ENCODE measurements at places on chromosomes 1 and 21.

DNA sequence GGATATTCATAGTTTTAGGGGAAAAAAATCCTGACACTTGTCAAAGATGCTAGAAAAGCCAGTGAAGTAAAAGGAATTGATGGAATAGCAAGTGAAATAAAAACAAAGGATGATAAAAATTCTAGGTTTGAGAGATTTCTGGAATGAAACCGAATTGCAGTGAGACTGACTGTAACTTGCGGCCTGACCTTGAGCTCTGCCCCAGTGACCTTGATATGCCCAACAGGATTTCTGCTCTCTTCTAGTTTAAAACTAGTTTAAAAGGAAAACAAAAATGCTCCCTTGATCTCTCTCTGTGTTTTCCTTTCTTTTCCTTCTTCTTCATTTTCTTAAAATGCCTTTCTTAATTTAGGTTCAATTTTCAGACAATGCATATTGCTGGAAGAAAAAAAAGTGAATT is 54.9 kb upstream of the IFI44L start:
- no peak for DNase-seq

DNA sequence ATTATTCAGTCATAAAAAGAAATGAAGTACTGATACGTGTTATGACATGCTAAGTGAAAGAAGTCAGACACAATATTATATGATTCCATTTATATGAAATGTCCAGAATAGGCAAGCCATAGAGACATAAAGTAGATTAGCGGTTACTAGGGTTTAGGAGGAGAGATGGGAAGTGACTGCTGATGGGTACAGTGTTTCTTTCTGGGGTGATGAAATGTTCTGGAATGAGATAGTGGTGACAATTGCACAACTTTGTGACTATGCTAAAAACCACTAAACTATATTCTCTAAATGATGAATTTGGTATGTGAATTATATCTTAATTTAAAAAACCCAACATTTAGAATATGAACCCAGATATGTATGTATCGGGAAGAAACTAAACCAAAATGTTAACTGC is 27.6 kb downstream of the IPP start:
- no peak for DNase-seq

DNA sequence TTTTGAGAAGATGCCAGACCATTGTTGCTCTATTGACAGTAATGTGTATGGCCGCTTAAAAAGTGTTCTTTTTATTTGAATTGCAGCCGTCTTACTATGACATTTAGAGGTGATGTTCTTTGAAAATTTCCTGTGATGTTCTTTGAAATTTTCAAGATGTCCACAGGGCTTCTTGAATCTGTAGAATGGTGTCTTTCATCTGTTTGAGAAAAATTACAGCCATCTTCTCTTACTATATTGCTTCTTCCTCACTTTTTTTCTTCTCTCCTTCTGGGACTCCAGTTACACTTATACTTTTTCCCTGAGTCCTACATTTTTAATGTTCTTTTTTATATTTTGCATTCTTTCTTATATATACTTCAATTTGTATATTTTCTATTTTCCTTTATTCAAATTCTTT is 57.4 kb downstream of the DIP2A start:
- DNase-seq, result no peak

DNA sequence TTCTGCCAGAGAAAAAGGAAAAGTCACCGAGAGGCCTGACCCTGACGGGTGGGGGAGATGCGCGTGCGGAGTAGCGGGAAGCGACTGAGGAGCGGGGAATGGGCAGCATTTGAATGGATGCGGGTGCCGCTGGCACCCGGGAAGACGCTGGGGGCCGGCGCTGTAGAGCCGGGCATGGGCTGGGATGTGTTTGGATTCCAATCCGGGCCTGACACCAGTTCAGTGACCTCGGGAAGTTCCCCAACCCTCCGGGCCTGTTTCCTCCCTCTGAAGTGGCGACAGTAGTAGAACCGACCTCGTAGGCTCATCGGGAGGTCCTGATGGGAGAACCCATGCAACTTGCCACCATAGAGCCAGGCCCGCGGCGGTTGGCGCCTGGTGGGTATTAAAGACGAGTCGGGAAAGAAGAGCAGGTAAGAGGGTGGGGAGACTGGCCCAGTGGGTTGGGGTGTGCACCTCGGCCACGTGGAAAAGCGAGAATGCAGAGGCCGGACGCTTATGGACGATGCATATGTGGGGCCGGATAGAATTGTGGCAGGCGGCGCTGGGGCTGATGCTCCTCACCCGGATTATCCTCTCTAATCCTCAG is 642 bp upstream of the SLC16A1 start:
- DNase-seq, result no peak

GRCh38 chr1:231384696-231385415 is 37.2 kb downstream of the EGLN1 start:
- DNase-seq, result no peak

GRCh38 chr1:73475316-73475870 is 722.6 kb downstream of the LRRIQ3 start:
- DNase-seq, result no peak

DNA sequence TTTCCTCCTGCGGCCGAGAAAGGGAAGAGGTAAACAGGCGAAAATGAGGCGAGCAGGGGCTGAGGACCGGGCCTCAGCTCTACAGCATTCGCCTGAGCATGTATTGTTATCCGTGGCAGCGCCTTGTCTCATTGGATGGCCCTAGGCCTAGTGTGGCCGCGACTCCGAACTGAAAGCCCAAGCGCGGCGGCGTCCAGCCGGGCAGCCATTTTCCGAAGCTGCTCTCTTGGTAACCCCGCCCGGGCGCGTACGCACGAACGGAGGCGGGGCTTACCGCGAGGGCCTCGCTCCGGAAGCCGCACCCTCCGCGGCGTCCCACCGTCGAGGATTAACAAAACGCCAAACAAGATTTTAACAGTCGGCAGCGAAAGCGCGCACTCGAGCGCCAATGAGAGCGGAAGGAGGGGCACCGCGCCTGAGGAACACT is 797 bp upstream of the USP1 start:
- DNase-seq, result no peak

GRCh38 chr1:174794861-174795260 is 204.9 kb upstream of the CACYBP start:
- DNase-seq, result peak; percentile 31

- DNase-seq, result no peak
Observed at GRCh38 chr1:90809996-90810395, 92.9 kb upstream of the BARHL2 start.

DNA sequence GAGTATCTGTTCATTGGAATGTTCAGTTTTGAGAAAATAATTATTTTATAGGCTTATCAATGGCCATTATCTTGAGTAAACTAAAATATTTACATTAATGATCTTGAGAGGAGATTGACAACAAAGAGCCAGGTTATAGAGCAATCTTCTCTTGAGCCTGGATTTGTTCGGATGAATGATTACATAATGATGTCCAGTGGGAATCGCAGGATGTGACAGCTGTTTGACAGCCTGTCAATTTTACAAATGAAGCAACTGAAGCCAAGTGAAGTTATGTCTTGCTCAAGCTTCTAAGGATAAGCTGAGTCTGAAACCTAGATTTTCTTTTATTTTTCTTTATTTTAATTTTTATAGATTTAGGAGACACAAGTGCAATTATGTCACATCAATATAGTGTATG is 52.1 kb upstream of the BACH1 start:
- DNase-seq, result no peak

DNA sequence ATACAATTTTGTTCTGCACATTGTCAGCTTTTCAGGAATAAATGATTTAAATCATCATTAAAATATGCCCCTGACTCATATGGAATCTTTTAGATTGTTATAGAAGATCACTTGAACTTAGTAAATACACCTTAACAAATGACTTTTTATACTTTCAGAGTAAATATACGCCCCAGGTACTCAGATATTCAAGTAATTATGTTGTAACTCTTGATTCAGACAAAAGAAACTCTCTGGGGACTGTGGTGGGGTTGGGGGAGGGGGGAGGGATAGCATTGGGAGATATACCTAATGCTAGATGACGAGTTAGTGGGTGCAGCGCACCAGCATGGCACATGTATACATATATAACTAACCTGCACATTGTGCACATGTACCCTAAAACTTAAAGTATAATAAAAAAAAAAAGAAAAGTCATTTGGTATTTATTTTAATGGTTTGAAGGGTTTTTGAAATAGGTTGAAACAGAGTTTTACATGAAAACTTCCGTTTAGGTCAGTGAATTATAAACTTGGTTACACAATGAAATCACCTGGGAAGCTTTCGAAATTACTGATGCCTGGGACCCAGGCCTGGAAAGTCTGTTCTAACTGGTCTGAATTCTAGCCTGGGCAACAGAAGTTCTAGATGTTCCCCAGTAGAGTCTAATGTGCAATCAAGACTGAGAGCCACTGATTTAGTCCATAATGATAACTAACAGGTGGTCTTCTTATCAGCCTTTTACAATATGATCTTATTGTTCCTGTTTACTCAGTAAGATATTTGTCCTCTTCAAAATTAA is 320.5 kb upstream of the NR5A2 start:
- DNase-seq, result no peak

- peak; percentile 20 for DNase-seq
Observed at GRCh38 chr1:182595641-182596240, 6.7 kb upstream of the RNASEL start.

- DNase-seq, result no peak
Observed at GRCh38 chr1:229943988-229944743, 122.9 kb upstream of the GALNT2 start.

DNA sequence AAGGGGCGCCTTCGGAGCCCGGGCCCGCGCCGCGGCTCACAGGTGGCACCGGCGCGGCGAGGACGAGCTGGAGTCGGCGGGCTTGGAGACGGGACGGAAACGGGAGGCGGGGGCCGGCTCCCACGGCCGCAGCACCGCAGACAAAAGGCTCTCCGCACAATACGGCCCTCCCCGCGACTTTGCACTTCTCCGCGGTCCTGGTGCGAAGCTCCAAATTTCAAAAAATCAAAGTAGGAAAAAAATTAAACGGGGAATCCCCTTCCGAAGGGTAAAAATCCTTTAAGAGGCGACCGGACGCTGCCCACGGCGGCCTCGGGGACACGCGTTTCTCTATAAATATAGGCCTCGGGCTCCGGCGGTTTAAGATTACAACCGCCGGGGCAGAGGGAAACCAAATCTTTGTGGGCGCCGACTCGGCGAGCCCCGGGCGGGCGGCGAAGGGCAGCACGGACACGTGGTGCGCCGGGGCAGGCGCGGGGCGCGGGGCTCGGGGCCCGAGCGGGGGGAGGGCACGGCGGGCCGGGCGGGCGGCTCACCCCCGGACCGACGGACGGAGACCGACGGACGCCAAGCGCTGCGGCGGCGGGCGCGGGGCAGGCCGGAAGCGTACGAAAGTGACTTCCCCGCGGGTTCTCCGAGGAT is 453 bp downstream of the PABPC4 start:
- DNase-seq, result no peak

DNA sequence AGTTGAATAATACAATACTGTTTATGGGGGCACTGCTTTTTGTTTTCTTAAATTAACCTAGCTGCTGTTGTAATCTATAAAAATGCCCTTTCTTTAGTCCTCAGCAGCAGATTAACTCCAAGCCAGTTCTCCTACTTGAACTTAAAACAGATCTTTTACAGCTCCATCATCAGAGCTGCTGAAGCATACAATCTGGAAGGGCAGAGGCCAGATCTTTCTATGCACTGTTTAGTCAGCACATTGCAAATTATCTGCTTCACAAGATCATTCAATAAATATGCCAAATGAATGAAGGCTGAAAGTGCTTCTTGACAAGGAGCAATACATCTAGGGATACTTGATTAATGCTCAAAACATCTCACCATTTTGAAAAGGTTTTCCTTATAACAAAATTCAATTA is 115.8 kb downstream of the PLPPR5 start:
- no peak for DNase-seq

- DNase-seq, result no peak
Observed at GRCh38 chr1:180981596-180982387, 40.9 kb downstream of the STX6 start.

DNA sequence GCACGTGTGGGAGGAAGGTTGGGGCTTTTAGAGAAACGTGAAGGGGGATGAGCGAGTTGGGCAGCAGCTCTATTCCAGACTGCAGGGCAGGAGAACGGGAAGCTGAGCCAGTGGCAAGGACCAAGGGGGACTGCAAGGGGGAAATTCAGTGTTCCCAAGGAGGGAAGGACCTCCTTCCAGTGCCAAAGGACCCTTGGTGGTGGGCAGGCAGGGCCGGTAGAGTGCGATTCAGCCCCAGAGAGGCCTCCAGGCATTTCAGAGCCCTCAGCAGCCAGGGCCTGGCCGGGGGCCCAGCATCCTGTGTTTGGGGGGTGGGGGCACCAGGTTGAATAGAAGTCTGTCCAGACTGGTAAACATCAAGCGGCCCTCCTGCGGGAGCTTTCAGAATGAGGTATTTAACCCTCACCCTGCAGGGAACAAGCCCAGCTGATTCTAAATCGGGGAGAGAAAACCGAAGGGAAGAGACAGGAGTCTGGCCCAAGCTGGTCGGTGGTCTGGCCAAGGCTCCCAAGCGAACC is 2.3 kb downstream of the COL9A2 start:
- no peak for DNase-seq

DNA sequence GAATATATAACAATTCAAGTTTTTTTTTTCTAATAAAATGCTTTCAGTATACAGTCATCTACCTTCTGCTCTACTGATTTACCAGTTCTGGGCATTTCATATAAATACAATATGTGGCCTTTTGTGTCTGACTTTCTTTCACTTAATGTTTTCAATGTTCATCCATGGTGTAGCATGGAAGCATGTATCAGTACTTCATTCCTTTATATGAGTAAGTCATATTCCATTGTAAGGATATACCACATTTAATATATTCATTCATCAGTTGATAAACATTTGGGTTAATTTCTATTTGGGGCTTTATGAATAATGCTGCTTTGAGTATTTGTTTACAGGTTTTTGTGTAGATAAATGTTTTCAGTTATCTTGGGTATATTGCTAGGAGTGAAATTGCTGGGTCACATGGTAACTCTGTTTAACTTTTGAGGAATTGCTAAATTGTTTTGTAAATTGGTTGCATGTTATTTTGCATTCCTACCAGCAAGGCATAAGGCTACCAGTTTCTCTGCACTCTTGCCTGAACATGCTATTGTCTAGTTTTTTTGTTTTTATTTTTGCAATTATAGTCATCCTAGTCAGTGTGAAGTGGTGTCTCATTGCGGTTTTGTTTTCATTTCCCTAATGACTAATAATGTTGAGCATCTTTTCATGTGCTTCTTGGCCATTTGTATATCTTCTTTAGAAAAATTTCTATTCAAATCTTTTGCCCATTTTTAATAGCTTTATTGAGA is 206.1 kb downstream of the TM2D1 start:
- DNase-seq, result no peak

- no peak for DNase-seq
Observed at GRCh38 chr1:92481599-92481925, 5.2 kb downstream of the GFI1 start.

DNA sequence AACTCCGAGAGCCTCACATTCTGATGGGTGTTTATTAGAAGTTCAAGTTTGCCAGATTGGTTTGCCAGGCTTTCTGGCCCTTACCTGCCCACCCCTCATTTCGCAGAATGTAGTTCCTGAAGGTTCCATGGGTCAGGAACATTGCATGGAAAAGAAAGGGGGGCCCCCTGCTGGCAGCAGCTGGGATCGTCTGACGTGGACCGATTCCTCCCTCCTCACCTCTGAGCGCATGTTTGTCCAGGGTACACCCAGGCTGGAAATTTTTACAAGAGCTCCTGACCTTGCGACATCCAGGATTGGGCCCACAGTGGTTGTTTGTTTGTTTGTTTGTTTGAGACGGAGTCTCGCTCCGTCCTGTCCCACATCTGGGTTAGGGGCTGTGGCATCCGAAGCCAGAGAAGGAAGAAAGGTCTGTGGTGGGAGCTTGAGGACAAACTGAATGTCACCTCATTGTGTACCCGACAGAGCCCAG is 126.0 kb upstream of the TMEM51 start:
- DNase-seq, result peak; percentile 26

- no peak for DNase-seq
Observed at GRCh38 chr1:182003953-182004586, 57.4 kb downstream of the ZNF648 start.

All from NCI-H2029 treated with DMSO at 0.1 percent for 48 hours (cell line).